Activated T-cell treated with anti-CD3 and anti-CD28 coated beads for 24 hours (primary cell): ENCODE measurements at places on chromosomes 2 and 18.

DNA sequence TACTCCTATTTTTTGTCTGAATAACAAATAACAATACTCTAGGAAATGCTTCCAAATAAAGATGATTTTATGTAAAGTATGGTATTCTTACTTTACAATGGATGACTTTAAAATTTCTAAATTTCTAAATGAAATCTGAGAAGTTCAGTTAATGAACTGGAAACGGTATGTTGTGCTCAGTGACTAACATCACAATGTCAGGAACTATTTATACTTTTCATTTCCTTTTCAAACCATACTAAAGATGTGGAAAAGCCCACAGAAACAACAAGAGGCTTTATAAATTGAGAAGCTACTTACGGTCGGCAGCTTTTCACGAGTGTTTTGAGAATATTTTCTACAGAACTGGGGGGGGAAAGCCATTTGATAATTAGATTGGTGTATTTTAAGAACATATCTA lies 31.1 kb downstream of the PSME4 start:
- no peak for DNase-seq

GRCh38 chr2:230795856-230796255 lies 68.9 kb upstream of the ITM2C start:
- no peak for DNase-seq

- DNase-seq, result no peak
These were observed 95.9 kb downstream of the LPIN1 start for GRCh38 chr2:11842336-11842735.

- DNase-seq, result no peak
These were observed 815 bp downstream of the CEBPZ start for GRCh38 chr2:37230581-37230980.

GRCh38 chr2:199463708-199464605 lies 6.2 kb upstream of the SATB2 start:
- DNase-seq, result no peak

GRCh38 chr2:140417504-140417903 lies 1637.3 kb upstream of the NXPH2 start:
- DNase-seq, result no peak

- no peak for DNase-seq
These were observed 46.7 kb upstream of the FLACC1 start for GRCh38 chr2:201403880-201404279.

GRCh38 chr2:42045848-42046748 lies 1.7 kb upstream of the PKDCC start:
- no peak for DNase-seq

DNA sequence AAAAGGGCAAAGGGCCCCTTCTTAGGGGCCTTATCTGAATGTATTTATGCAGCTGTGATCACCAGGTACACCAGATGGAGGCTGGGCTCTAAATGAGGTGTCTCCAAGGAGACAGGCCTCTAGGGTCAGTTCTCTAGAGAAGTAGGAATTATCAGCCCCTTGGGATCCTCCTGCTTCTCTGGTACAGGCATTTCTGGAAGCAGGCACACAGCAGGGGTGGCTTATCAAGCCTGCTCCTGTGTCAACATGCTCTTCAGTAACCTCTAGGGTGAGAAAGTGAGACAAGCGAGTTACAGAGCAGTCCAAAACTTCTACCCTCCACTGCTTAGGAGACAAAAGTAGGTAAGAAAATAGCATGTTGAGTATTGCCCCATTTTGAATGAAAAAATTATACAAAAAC lies 13.8 kb downstream of the TPGS2 start:
- DNase-seq, result no peak

DNA sequence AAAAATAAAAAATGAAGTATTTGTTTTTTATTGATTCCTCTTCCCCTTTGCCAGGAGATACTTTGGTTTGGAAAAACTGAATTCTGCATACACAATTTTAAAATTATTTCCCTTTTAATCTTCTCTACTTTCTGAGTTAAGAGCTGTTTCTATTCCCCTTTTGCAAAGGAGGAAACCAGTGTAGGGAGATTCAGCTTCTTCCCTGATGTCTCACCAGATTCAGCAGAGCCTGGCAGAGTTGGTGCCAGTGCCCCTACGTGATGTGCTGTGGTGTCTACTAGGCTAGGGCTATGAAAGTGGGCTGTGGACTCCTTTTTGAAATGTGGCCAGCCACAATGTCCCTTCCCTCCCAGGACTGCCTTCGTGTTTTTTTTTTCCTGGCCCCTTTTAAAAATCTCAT lies 2.4 kb downstream of the RPE start:
- no peak for DNase-seq

GRCh38 chr2:238094438-238095022 lies 5.6 kb upstream of the ESPNL start:
- DNase-seq, result no peak

GRCh38 chr2:231877533-231878456 lies 48.4 kb downstream of the NPPC start:
- no peak for DNase-seq

DNA sequence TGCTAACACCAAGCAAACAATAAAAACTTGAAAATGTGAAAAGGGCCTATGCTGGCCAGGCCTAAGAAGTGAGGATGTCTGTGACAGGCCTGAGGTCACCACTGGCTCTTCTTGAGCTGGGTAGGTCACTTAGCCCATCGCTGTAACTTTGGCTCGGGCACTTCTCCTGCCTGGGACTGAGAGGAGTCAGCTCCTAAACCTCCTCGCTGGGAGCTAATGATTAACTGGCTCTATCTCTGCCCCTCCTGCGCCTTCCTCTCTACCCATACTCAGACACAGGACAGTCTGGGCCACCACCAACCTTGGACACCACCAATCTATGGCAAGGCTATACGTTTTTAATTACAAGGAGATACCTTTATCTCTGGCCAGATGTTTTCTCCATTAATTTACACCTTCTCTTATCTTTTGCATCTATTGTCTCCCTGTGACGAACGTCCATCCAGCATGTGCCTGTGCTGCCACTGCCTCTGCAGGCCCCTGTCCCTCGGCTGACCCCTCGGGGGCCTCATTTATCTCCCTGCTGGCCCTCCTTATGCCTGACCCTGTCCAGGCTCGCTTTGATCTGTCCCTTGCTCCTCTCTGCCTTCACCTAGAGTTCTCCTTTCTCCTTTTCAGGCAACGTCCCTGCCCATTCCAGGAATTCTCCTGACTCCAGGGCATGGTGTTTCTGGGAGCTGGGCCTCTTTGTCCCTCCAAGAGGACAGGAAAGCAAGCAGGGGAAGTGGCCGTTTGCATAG lies 149.1 kb upstream of the GATA6 start:
- no peak for DNase-seq

DNA sequence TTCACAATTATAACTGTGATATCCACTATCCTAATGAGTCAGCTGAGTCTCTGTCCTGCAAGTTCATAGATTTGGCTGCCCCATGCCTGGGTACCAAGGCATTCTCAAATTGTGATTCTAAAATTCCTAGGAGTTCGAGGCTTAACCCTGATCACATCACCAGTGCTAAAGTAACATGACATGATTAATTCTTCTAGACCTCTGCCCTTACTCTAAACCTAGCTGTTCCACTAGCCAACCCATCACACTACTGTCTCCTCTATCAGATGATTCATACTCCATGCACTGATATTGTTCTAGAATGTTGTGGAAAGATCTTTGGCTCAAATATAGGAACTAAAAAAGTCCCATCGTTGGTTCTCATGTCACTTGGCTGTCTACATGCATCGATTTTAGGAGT lies 487.6 kb downstream of the PIK3C3 start:
- DNase-seq, result no peak

- no peak for DNase-seq
These were observed 135.4 kb downstream of the ABCA12 start for GRCh38 chr2:215003001-215003400.

- no peak for DNase-seq
These were observed 171.3 kb upstream of the PGAP1 start for GRCh38 chr2:197097578-197098366.

DNA sequence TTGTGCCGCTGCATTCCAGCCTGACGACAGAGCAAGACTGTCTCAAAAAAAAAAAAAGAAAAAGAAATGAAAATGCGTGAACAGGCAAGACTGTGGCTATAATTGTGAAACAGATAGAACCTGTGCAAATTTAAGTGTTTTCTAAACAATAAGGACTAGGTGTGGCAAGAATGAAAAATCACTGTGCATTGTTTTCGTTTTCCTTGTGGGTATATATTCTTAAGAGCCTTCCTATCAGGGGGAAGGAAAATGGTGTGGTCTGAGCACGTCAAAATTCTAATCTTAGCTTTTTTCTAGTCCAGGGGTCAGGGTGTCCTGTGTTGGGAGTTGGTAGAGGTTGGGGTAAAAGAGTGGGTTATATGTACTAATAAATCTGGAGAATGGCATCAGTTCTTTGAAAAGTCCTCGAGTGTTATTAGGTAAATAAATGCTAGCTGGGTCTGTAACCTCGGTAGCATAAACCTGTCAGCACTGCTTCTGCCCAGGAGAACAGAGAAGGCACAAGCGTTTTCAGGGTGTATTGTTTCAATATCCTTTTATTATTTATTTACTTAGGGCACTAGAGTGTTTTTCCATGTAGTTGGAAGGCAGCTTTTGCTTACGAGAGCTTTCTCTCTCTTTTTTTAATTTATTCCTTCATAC lies 11.6 kb downstream of the ATP6V1C2 start:
- DNase-seq, result no peak

DNA sequence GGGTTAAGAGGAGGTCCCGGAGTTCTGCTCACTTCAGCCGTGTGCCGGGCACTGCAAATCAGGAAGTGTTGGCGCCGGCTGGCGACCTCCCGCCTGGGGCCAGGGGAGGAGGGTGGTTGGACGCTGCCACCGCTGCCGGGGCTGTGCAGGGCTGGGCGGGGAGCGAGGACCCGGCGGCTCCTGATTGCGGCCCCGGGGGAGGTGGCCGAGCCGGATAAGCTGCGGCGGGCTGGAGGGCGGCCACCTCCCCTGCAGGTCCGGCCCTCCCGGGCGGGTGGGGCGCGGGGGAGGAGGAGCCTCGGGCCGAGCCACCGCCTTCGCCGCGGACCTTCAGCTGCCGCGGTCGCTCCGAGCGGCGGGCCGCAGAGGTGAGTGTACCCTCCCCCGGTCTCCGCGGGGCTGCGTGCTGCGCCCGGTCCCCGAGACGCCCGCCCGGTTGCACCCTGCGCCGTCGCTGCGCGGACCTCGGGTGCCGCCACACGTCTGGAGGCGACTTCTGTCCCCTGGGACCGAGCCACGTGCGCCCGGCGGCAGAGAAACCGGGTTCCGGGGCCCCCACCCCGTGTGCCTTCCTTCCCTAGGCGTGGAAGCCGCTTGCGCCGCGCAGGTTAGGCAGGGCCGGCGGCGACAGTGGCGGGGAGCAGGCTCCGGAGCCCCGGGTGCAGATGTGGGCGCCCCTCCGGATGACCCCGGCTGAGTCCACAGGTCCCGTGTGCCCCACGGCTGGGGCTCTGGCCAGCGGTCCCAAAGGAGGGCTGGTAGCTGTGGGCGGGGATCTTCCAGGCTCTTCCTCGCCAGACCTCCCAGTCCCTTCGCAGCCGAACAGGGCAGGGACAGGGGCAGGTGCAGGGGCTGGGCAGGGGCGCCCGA lies at the start of gene STEAP3:
Gene STEAP3 (plus strand): TSS at position 314 of the 870 bp plus-strand sequence. CDS start 7,179 bp downstream, outside the sequence.
- no peak for DNase-seq

DNA sequence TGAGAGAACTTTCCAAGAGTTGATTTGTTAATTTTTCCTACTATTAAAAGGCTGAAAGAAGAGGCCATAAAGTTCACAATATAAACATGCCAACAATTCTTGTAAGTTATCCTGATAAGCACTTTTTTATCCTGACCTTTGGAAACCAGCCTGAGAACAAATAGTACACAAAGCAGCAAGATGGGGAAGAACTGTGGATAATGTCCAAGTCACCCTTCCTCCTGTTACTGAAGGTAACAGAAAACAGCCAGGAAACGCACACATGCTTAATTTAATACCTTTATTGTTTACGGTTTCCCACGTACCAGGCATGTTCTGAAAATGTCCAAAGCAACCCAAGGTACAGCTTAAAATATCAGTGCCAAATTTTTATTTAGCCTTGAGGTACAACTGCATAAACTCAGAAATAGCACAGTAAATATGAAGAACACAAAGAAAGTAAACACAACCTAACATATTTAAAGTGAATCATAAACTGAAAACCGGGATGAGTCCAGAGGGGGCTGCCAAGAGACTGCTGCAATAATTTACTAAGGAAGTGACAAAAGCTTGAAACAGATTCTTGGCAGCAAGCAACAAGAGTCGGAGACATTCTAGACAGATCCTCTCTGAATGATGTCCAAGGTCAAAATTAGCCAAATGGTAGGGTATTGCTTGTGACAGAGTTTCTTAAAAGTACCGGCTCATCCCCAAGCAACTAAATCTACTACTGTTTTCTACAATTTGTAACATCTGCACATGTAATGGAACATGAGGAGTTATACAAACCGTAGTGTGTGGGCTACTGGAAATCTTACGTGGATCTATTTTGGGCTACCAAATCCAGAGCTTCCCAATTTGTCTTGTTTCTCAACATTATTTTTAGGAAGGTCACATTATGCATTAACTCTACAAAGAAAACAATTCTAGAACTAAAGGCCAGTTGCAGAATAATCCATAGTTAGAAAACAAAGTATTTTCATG lies 93.2 kb downstream of the CABYR start:
- DNase-seq, result no peak

GRCh38 chr2:173647681-173648311 lies 293.1 kb downstream of the CDCA7 start:
- DNase-seq, result no peak

DNA sequence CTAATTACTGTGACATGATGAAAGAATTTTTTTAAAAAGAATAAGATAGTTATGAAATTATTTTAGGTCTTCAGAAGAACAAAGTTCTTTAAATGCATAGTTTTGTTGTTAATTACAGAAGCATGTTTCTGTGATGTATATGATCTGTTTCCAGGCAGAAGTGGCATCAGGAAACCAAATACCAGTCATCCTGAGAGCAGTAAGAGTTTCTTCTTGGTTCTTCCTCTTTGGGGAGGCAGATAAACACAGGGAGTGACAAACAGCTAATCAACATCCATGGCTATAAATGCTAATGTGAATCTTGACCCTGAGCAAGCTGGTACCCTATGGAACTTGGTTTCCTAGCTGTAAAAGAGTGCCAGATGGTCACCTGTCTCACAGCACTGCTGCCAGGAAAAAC lies 29.2 kb downstream of the WIPF1 start:
- DNase-seq, result no peak

- no peak for DNase-seq
These were observed 28.6 kb downstream of the CROCC2 start for GRCh38 chr2:240934701-240935102.

GRCh38 chr2:85887566-85888019 lies 1.2 kb downstream of the ST3GAL5 start:
- peak; percentile 16 for DNase-seq
